ENCODE measurements at places on chromosomes 2 and 18.
A peak's percentile ranks its signal among the peaks of the same experiment; 100 is the strongest.

DNA sequence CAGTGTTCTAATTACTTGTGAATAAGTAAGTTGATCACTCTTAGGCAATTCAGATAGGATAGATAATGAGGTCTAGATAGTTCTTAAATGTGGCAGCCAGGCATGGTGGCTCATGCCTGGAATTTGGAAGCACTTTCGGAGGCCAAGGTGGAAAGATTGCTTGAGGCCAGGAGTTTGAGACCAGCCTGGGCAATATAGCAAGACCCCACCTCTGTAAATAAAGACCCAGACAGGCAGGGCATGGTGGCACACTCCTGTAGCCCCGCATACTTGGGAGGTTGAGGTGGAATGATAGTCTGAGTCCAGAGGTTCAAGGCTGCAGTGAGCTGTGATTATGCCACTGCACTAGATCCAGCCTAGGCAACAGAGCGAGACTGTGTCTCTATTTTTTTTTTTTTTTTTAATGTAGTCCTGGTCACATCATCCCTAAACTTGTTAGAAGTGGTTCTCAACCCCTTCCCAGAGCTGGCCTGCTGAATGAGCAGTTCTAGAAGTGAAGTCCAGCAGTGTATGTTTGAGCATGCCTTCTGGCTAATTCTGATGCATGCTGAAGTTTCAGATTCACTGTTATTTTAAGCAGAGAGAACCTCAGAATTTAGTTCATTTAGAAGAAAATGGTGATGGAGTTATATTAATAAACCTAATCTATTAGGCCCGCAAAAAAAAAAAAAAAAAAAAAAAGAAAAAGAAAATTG lies 306.2 kb downstream of the PRKCE start:
- H3K27ac ChIP-seq, result no peak overlapping the region
- H3K4me3 ChIP-seq, result no peak overlapping the region
- no peak for DNase-seq

DNA sequence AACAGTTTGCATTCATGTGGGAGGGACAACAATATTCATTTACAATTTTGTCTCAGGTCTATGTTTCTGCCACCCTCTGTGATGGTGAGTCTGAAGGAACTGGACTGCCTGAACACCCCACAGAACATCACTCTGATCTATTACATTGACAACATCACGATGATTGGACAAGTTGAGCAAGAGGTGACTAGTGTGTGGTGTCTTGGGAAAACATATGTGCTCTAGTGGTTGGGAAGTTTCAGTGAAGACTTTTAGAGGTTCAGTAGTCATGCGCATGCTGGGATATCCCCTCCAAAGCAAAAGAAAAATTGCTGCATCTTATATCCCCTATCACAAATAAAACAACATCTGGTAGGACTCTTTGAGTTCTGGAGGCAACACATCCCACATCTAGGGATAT lies 18.6 kb upstream of the CTLA4 start:
- no peak for DNase-seq
- no peaks in the 10 kb centered on the region for H3K36me3 ChIP-seq
- no peak overlapping the region for H3K27ac ChIP-seq
- no peaks in the 10 kb centered on the region for H3K27me3 ChIP-seq
- no peak overlapping the region for H3K4me3 ChIP-seq

- no peaks in the 10 kb centered on the region for H3K27me3 ChIP-seq
- DNase-seq, result no peak
These were observed 157.9 kb downstream of the LRRC30 start for GRCh38 chr18:7388741-7389140.

- H3K27ac ChIP-seq, result no peak overlapping the region
- no peak for DNase-seq
- no peaks in the 10 kb centered on the region for H3K27me3 ChIP-seq
- peaks cover 12% of the 10 kb centered on the region for H3K36me3 ChIP-seq
- H3K4me1 ChIP-seq, result no peaks in the 10 kb centered on the region
These were observed 19.2 kb downstream of the RMP24 start for GRCh38 chr18:35991696-35992095.

- H3K4me3 ChIP-seq, result peak overlapping the region; percentile 55
- no peak for DNase-seq
- peaks cover 96% of the 10 kb centered on the region for H3K27me3 ChIP-seq
- H3K4me1 ChIP-seq, result peaks cover 41% of the 10 kb centered on the region
- H3K36me3 ChIP-seq, result peaks cover 2% of the 10 kb centered on the region
These were observed 667 bp downstream of the SP9 start for GRCh38 chr2:174335254-174335987.

DNA sequence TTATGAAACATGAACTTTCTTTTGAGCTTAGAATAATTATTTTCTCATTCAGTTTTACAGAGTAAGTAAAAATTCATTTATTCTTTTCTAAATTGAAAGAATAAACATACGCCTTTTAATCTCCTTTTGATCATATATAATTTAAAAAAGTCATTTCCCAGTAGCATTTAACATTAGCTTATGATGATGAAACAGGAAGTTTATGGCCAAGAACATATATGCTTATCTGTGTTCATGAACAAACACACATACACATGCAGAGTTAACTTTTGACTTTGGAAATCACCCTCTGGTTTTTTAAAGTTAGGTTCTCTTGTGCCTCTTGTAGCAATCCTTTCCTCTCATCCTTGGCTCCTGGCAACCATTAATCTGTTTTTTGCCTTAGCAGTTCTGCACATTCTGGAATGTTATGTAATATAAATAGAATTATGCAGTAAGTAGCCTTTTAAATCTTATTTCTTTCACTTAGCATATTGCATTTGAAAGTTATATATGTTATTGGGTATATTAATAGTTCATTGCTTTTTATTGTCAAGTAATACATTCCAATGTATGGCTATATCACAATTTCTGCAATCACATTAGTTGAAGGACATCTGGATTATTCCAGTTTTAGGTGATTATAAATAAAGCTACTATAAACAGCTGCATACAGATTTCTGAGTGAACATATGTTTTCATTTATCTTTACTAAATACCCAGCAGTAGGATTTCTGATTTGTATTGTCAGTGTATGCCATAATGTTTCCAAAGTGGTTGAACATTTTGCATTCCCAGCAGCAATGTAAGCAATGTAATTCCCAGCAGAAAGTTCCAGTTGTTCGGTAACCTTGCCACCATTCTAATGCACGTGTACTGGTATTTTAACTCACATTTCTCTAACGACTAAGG lies 210.3 kb downstream of the ZRANB3 start:
- H3K36me3 ChIP-seq, result no peaks in the 10 kb centered on the region
- no peaks in the 10 kb centered on the region for H3K27me3 ChIP-seq
- DNase-seq, result no peak
- no peak overlapping the region for H3K27ac ChIP-seq
- no peak overlapping the region for H3K4me3 ChIP-seq

DNA sequence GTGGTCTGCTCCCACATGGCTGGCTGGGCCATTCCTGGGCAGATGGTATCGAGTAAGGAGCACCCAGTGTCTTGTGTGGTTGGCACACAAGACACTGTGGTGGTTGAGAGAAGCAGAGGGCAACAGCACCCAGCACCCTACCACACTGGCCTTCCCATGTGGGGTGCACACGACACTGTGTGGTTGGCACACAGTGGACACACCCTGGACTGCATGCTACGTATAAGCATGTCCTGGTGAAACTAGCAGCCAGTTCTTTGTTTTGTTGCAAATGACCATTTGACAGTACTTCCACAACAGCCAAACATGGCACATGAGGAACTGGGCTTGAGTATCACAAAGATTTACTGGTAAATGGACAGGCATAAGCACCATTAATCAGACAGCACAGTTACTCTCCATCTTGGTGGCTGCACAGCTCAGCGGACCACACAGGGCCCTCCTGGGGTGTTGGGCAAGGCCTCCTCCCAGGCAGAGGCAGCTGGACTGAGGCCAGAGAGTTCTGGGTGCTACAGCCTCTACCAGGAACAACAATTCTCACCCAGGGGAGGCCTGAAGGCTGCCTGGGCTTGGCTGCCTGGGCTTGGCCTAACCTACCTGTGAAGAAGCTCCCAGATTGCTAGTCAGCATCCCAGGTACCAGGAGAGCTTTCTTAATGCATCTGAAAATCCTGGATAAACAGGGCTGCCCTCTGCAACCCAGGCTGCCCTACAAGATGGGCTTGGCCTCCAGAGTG lies 59.3 kb upstream of the ALPP start:
- DNase-seq, result no peak
- peaks cover 87% of the 10 kb centered on the region for H3K4me1 ChIP-seq
- H3K27ac ChIP-seq, result peak overlapping the region; percentile 93
- H3K27me3 ChIP-seq, result no peaks in the 10 kb centered on the region
- H3K36me3 ChIP-seq, result peaks cover 18% of the 10 kb centered on the region
- H3K4me3 ChIP-seq, result peak overlapping the region; percentile 23

DNA sequence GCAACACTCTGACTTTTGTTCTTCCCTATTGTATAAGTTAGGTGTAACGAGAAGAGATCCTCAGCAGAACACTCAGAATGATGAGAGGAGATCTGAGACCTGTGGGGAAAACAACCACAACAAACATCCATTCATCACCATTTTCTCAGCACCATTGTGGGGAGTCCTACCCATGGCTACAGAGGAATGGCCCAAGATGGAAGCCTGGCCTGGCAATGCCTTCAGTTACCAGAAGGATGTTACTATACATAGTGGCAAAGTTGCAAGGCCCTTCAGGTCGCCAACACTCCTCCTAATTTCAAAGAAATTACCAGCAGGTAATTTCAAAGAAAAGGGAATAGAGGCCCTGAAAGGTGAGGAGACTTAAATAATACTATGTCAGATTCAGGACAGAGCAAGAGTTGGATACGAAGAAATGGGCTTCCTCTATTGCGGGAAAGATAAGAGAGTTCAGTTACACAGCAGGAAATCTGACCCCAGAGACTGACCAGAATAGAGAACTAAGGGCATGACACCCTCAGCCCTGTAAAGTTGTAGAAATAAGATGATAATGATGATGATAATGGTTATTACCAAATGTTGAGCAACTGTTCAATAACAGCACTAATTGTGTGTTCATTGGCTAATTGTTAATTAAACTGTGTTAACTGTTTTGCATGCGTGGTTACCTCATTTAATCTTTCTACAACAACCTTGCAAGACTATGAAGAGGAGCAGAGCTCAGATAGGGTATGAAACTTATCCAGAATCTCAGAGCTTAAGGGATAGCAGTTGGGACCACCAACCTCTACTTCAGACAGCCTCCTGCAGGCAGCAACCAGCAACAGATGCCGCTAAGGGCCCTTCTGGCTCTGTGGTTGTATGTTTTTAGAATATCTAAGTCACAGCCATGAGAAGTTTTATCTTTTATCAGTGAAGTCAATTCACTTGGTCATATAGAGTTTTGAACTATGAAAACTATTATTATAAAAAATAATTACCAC lies 37.5 kb downstream of the DHRS9 start:
- DNase-seq, result no peak
- peaks cover 11% of the 10 kb centered on the region for H3K36me3 ChIP-seq
- no peak overlapping the region for H3K4me3 ChIP-seq
- peaks cover 18% of the 10 kb centered on the region for H3K27me3 ChIP-seq
- peak overlapping the region; percentile 70 for H3K27ac ChIP-seq

- no peak for DNase-seq
- no peak overlapping the region for H3K27ac ChIP-seq
- no peaks in the 10 kb centered on the region for H3K27me3 ChIP-seq
These were observed 115.4 kb downstream of the BMPR2 start for GRCh38 chr2:202491514-202491913.

GRCh38 chr2:28365158-28365557 lies 27.5 kb upstream of the FOSL2 start:
- peaks cover 71% of the 10 kb centered on the region for H3K27me3 ChIP-seq
- no peak overlapping the region for H3K4me3 ChIP-seq
- H3K27ac ChIP-seq, result peak overlapping the region; percentile 61
- peaks cover 87% of the 10 kb centered on the region for H3K4me1 ChIP-seq
- no peak for DNase-seq

DNA sequence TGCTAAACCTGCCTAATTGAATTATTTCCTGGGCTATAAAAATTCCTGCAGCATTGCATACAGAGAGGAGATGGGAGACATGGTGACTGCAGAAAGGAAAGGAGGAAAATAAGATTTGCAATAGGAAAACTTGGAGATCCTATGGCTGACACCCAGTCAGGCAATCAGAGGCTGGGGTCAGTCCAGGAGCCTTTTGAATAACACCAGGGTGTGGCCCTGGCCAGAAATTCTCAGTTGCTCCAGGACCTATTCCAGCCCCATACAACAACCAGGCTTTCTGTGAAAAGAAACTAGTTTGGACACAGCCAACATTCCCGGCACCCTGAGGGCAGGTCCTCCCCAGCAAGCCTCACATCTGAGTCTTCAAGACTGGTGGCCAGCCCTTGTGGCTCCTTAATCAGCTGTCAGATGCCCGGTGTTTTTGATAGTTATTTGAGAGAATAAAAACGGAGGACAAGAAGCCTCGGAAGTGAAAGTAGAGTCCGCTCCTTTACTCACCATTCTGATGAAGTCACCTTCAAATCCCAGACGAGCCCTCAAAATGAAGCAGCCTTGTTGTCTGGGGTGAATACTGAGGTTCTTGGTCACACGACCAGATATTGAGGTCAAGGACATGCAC lies 31.1 kb upstream of the GMCL1 start:
- peaks cover 30% of the 10 kb centered on the region for H3K4me1 ChIP-seq
- peaks cover 11% of the 10 kb centered on the region for H3K36me3 ChIP-seq
- no peak overlapping the region for H3K27ac ChIP-seq
- no peaks in the 10 kb centered on the region for H3K27me3 ChIP-seq

- H3K4me1 ChIP-seq, result no peaks in the 10 kb centered on the region
- no peaks in the 10 kb centered on the region for H3K36me3 ChIP-seq
- H3K4me3 ChIP-seq, result no peak overlapping the region
- DNase-seq, result no peak
- H3K27ac ChIP-seq, result no peak overlapping the region
These were observed 112.4 kb upstream of the SLC66A3 start for GRCh38 chr2:11042841-11043240.

- peaks cover 5% of the 10 kb centered on the region for H3K27me3 ChIP-seq
- no peak overlapping the region for H3K4me3 ChIP-seq
- no peak for DNase-seq
- H3K4me1 ChIP-seq, result no peaks in the 10 kb centered on the region
These were observed 203.4 kb upstream of the TNP1 start for GRCh38 chr2:217063238-217063755.

GRCh38 chr2:1653956-1654695 lies 90.2 kb downstream of the PXDN start:
- no peak for DNase-seq
- no peaks in the 10 kb centered on the region for H3K4me1 ChIP-seq
- no peak overlapping the region for H3K4me3 ChIP-seq
- no peaks in the 10 kb centered on the region for H3K36me3 ChIP-seq
- no peaks in the 10 kb centered on the region for H3K27me3 ChIP-seq

- H3K4me1 ChIP-seq, result peaks cover 19% of the 10 kb centered on the region
- no peak for DNase-seq
- H3K36me3 ChIP-seq, result peaks cover 41% of the 10 kb centered on the region
- no peak overlapping the region for H3K27ac ChIP-seq
- H3K4me3 ChIP-seq, result no peak overlapping the region
These were observed 89.0 kb downstream of the AAK1 start for GRCh38 chr2:69554568-69554967.

DNA sequence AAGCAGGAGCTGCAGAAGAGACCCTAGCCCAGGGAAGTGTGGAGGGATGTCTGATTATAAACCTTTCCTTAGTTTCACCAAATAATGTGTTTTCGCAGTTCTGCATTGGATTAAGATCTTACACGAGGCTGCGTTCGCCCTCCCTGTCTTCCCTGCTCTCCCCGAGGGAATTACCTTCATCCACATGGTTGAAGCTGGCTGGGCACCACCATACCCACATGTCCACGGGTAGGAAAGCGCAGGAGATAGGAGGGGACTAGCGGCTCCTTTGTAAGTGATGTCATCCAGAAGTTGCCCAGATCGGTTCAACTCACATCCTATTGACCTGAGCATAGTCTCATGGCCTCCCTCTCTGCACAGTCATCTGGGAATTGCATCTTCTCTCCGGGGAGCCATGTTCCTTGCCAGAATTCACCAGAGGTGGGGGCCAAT lies 1.1 kb downstream of the TTL start:
- H3K27ac ChIP-seq, result peak overlapping the region; percentile 88
- H3K27me3 ChIP-seq, result peaks cover 12% of the 10 kb centered on the region
- H3K36me3 ChIP-seq, result peaks cover 21% of the 10 kb centered on the region
- H3K4me3 ChIP-seq, result peak overlapping the region; percentile 94
- peaks cover 34% of the 10 kb centered on the region for H3K4me1 ChIP-seq

All from activated naive CD4-positive, alpha-beta T cell treated with anti-CD3 and anti-CD28 coated beads, Interleukin-2, amount 10 ng/mL, durations not matched to agents 7 days and 5 days (primary cell).